ENCODE measurements at places on chromosomes 7 and 10.

- no peak for DNase-seq
Observed at GRCh38 chr7:18144166-18144565, 116.5 kb upstream of the PRPS1L1 start.

DNA sequence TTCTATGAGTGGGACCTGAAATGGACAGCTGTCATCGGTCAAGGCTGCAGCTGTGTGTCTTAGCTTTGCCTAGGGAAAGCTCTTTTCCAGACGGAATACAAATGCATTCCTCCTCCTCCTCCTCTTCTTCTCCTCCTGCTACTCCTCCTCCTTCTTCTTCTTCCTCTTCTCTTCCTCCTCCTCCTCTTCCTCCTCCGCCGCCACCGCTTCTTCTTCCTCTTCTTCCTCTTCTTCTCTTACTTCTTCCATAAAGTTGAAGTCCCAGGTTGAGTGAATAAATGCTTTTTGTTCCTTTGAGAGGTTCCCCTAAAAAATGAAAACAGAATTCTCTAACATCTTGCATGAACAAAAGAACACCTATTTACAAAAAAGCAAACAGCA, 28.7 kb downstream of the KLF6 start:
- no peak for DNase-seq

DNA sequence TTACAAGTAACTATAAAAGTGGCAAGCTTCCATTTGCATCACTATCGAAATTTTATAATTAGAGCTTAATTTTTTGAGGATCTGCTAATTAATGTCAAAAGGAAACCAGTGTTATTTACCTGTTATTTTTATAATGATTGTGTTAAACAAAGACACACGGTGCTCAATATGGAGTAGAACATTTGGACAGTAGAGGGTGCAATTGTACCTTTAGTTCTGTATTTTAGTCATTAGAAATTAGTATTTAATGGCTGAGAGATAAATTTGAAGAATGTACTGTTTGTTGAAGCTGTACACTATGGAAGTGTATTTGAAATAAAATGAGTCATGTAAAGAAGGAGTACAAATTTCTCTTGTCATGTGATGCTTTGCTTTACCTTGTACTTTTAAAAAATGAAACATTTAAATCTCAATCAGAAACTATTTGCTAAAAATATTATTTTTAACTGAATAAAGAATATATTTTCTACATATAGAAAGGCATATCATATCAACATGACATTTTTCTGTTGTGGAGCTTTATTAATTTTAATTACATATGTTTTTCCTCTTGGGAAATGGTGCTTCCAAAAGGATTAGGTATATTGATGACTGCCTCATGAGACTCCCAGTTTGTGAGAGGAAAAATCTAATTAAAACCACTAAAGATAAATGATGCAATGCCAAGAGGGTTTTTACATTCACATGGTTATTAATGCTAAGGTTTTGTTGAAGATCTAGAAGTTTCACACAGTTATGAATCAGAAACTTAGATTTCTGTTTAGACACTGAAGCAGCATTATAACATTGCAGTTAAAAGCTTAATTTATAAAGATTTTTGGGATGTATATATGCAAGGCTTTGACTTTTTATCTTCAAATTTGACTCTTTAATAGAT, 10.4 kb upstream of the PRKG1 start:
- DNase-seq: peak; percentile 77

GRCh38 chr7:68440866-68441265, 1157.4 kb upstream of the AUTS2 start:
- no peak for DNase-seq

DNA sequence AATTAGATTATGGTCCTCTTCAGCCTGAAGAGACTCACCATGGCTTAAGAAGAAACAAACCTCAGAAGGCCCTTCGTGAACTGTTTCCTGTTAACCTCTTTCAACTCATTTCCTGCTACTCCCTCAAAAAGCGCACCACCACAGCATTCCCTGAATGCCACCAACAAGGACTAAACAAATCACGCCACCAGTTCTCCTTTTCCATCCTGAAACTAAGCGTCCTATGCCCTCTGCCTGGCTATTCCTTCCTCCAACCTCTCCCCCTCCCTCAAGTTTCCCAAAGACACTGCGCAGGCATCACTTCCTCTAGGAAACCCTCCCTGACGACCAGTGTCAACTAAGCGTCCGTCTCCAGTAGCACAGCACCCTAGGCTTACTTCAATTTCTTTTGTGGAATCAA, 12.0 kb downstream of the YWHAG start:
- no peak for DNase-seq

- DNase-seq: no peak
Observed at GRCh38 chr10:75553550-75553949, 122.1 kb downstream of the LRMDA start.

GRCh38 chr7:45460379-45460778, 113.8 kb upstream of the ADCY1 start:
- no peak for DNase-seq

DNA sequence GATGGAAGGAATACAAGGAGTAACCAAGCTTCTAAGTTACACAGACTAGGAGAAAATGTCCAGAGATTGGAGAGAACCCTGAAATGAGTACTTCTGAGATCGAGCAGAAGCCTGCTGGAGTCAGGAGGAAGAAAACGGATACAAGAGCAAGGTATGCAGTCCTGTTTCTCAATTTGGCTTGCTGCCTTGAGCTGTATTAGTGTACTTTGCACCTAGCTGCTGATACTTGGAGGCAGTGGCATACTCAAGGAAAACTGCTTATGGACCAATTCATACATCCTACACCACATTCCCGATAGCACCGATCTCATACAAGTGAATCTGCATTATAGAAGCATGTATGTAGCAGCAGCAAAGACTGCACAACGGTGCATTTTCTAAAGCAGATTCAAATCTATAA, 14.4 kb downstream of the PIP4K2A start:
- no peak for DNase-seq

DNA sequence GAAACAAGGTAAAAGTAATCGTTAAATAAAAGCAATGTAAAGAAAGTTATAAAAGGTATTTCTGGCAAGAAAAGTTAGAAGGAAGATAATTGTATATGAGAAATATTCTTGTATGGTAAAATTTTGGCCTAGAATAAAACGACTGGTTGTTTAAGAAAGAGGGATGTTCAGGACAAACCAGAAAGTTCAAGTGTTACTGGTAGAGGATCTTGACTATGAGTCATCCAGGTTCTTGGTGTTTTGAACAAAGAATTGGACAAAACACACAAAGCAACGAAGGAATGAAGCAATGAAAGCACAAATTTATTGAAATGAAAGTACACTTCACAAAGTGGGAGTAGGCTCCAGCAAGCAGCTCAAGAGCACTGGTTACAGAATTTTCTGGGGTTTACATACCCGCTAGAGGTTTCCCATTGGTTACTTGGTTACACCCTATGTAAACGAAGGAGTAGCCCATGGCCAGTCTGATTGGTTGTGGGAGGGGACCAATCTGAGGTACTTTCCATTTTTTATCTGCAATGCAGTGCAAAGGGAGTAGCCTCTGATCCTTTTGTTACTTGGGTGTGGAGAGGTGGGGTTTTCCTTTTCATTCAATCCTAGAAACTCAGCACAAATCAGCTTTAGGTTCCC, 22.4 kb upstream of the GARS1 start:
- DNase-seq: no peak

- peak; percentile 65 for DNase-seq
Observed at GRCh38 chr10:58400609-58401008, 15.4 kb downstream of the TFAM start.

DNA sequence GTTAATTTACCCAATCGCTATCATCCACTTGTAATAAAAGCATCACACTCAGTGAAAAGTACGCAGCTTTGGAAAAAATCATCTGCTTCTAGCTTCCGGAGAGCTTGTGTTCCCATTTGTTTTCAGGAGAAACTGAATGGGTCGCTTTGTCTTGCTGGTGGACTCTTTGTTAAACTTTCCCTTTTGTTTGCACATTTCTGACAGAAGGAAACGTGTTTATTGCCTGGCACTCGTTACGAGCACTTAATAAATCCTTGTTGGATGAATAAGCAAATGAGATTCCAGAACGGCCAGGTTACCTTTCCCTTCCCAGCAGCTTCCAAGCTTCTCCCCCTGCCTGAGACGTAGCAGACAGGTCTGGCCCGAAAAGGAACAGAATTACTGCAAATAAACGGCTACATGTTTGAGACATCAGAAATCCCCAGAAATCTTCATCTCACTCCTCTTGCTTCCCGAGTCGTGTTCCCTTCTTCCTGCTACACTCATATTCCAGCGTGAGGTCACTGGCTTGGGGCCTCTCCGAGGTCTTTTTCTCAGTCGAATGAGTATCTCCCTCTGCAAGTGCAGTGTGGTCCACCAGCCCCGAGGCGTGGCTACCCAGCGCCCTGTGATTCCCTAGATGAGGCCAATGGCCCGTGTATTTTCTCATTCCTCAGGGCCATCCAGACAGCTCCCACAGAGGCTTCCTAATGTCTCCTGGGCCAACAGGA, 167.2 kb downstream of the FRMD4A start:
- no peak for DNase-seq

- no peak for DNase-seq
Observed at GRCh38 chr7:132387596-132387995, 188.7 kb downstream of the PLXNA4 start.

GRCh38 chr7:6251653-6252052, 20.8 kb downstream of the CYTH3 start:
- no peak for DNase-seq

- DNase-seq: no peak
Observed at GRCh38 chr7:124728610-124729009, 37.0 kb downstream of the GPR37 start.

- no peak for DNase-seq
Observed at GRCh38 chr10:132574783-132575319, 37.3 kb downstream of the INPP5A start.

DNA sequence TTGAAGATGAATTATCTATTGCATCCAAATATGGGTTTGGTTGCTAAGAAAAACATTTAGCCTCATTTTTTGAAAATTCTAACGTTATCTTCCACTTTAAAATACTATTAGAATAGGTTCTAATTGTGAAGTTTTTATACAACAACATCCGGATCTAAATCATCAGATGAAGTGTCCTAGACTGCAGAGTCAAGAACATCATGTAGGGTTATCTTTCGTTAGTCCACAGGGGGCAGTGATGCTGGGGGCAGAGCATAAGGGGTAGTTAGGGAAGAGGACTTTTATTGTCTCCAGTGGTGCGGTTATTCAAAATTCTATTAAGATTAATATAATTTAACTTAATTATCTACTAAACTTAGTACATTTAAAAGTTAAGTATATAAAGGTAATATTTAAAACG, 990.6 kb upstream of the PHF14 start:
- no peak for DNase-seq

DNA sequence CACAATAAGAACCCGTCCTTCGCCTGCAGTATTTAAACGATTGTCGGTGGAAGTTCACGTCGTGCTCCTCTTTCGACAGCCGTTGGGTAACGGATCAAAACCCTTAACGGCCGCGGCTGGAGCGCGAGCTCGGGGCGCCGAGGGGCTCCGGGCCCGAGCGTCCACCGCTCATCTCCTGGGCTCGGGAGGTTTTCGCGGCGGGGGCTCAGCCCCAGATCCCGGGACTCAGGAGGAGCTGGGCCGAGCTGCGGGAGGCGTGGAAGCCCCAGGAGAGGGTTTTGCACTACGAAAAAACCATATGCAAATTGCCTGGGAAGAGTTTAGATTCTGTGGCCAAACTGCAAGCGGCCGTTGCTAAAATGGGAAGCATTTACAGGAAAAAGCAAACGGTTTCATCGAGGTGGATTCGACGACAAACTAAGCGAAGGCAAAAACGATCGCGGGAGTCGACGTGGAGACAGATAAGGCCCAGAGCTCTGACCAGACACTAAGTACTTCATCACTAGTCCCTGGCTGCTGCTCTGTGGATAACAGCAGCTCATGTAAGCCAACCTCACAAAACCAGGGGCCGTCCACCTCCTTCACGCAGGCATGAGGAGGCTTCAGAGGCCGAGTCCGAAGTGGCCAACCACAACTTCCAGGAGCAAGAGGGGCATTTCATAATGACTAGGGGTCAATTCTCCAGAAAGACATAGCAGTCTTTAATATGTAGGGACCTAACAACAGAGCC, 129.7 kb downstream of the MARCHF5 start:
- no peak for DNase-seq

DNA sequence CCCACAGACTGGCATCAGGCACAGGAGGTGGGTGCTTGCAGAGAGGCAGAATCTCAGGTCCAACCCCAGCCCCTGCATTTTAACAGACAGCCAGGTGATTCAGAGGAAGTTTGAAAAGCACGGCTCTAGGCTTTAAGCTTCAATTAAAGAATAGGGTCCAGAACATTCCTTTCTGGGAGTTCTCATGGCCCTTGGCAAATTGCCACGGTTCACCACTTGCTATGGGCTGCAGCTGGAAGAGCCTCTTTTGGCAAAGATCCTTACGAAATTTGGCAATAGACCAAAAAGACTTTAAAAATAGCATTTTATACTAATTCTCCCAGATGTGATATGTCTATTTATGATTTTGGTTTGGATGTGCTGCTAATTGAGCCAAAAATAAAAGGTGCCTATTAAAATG, 148.1 kb downstream of the ITGA8 start:
- DNase-seq: peak; percentile 77

- no peak for DNase-seq
Observed at GRCh38 chr7:52961084-52961483, 74.3 kb upstream of the POM121L12 start.

DNA sequence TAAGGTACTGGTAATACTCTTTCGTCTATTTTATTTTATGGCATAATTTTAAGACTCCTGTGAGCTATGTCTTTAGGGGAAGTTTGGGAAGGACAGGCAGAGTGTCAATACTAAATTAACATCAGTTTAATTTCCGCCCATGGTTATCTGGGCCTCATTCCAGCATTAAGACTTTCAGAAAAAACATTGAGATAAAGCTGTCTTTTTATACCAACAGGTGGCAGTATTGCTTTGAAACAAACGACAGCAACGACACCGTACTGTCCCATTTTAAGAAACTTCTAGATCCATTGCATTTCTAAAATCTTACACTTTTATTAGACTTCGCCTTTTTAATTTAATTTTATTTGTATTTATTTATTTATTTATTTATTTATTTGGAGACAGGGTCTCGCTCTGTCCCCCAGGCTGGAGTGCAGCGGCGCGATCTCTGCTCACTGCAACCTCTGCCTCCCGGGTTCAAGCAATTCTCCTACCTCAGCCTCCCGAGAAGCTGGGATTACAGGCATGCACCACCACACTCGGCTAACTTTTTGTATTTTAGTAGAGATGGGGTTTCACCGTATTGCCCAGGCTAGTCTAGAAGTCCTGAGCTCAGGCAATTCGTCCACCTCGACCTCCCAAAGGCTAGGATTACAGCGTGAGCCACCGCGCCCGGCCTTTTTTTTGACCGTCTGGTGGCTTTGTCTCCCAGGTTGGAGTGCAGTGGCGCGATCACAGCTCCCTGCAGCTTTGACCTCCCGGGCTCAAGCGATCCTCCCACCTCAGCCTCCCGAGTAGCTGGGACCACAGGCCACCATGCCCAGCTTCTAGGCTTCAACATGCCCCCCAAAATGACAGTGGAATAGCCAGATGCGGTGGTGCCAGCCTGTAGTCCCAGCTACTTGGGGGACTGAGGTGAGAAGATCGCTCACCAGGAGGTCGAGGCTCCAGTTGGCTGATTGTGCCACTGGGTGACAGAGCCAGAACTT, 78.7 kb upstream of the C1GALT1 start:
- DNase-seq: peak; percentile 83

GRCh38 chr7:37040330-37040729, 316.0 kb upstream of the AOAH start:
- no peak for DNase-seq

GRCh38 chr7:150336746-150337145, 4.7 kb downstream of the RARRES2 start:
- DNase-seq: no peak

Measured in fibroblast of mammary gland (primary cell).